Aorta (tissue), 5 donors: ENCODE measurements at places on chromosomes 6 and 20. TPM values are rescaled to one million over a fixed set of nuclear protein-coding genes. Genes with fewer than 3 reads are reported as not detected.

The CRYBG1 gene
- 12.7 TPM for total RNA-seq

The FAM83C gene
- total RNA-seq, result not detected

The ULBP2 gene
- 0.66 TPM for total RNA-seq

The NUDT3 gene
- total RNA-seq, result 50.2 TPM

The C6orf62 gene
- 88.5 TPM for total RNA-seq

The RFX6 gene
- not detected for total RNA-seq

The TMEM244 gene
- not detected for total RNA-seq

The TFAP2A gene
- total RNA-seq, result 0.63 TPM

The DUSP15 gene
- 2.4 TPM for total RNA-seq

The AVP gene
- not detected for total RNA-seq

The ELOVL4 gene
- 3.3 TPM for total RNA-seq

The RBPJL gene
- not detected for total RNA-seq

The PLEKHG1 gene
- 36.2 TPM for total RNA-seq

The SRC gene
- total RNA-seq, result 72.4 TPM

The ANGPT4 gene
- 0.19 TPM for total RNA-seq

The EYS gene
- not detected for total RNA-seq

The TFAP2D gene
- not detected for total RNA-seq

The CASS4 gene
- 2.4 TPM for total RNA-seq

The GPLD1 gene
- 7.3 TPM for total RNA-seq

The VGLL2 gene
- total RNA-seq, result not detected

The DEFB132 gene
- total RNA-seq, result not detected

The ADGRF1 gene
- total RNA-seq, result not detected

The RHAG gene
- total RNA-seq, result not detected

The MROH8 gene
- total RNA-seq, result 5.1 TPM

The SLC22A16 gene
- total RNA-seq, result 0.55 TPM

The C6orf132 gene
- total RNA-seq, result 3.1 TPM

The NKX2-2 gene
- total RNA-seq, result not detected

The GSTA2 gene
- total RNA-seq, result not detected

The FABP7 gene
- total RNA-seq, result not detected

The SLC17A2 gene
- not detected for total RNA-seq

The LY6G6C gene
- not detected for total RNA-seq

The PRND gene
- total RNA-seq, result not detected

The HLA-DMA gene
- 36.9 TPM for total RNA-seq

The MTRF1L gene
- total RNA-seq, result 16.0 TPM

The FAM83B gene
- total RNA-seq, result not detected
